ENCODE measurements at places on chromosomes 5 and 9.
A peak's percentile ranks its signal among the peaks of the same experiment; 100 is the strongest.

GRCh38 chr5:174520420-174521396, 203.7 kb upstream of the MSX2 start:
- DNase-seq: no peak

DNA sequence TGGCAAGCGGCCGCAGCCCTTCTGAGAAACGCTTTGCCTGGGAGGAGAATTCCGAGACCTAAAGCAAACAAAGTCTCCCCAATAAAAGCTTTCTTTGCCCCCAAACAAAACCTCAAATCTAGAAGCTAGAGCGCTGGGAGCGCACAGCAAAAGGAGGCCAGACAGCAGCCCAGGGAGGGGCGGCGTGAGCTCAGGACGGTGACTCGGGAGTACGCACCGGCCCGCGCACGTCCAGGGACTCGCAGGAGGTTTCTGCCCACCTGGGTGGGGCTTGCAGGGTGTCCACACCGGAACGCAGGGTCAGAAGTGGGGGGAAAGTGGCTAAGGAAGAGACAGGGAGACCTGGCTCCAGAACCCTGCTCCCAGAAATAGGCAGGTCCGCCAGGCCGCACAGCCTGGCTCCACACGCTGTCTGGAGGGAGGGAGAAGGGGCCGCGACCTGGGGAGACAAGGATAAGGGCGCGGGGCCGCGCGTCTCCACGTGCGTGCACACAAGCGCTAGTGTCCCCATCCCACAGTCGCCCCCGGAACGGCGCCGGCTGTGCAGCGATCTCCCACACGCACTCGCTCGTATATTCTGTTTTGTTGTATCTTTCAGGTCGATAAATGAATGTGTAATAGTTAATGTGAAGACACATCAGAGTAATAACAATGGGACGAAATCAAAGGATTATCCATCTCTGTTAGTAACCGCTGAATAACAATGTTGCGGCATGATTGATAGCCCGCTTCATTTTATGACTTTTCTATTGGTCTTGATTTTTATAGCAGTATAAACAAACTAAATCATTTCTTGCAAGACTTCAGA, 2.3 kb upstream of the OTP start:
- DNase-seq: no peak

DNA sequence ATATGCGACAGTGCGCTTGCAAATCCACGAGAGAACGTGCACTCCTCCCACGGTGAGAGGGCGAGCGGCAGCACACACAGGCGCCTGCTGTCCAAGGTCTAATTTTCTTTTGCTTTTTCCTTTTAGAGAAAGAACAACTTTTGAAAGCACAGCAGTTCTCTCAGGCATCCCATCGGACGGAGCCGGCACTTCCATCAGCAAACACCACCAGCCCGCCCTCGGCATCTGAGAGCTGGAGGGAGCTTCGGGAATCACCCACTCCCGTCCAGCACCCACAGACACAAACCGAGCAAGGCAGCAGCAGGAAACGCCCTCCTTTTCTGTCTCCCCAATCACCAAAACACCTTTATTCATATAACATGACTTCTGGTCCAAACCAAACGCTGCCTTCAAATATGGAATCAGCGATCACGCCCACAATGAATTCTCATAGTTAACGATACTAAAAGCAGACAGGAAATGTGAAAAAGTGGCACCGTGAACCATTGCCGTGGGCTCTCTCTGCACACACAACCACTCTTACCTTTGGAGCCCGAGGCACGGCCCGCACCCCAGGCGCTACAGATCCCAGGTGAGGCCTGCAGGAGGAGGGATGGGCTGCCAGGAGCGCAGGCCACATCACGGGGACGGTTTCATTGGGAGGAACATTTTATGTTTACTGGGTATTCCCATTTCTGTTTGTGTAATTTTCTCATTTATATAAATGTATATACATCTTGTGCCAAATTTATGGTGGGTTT, 14.2 kb downstream of the LPCAT1 start:
- DNase-seq: peak; percentile 51

GRCh38 chr5:34598177-34598794, 57.8 kb upstream of the RAI14 start:
- no peak for DNase-seq

GRCh38 chr9:83622939-83623678, at the start of gene IDNK:
IDNK (plus strand) TSS chr9:83623143; CDS start chr9:83623172, 29 bp downstream.
- DNase-seq: peak; percentile 55

DNA sequence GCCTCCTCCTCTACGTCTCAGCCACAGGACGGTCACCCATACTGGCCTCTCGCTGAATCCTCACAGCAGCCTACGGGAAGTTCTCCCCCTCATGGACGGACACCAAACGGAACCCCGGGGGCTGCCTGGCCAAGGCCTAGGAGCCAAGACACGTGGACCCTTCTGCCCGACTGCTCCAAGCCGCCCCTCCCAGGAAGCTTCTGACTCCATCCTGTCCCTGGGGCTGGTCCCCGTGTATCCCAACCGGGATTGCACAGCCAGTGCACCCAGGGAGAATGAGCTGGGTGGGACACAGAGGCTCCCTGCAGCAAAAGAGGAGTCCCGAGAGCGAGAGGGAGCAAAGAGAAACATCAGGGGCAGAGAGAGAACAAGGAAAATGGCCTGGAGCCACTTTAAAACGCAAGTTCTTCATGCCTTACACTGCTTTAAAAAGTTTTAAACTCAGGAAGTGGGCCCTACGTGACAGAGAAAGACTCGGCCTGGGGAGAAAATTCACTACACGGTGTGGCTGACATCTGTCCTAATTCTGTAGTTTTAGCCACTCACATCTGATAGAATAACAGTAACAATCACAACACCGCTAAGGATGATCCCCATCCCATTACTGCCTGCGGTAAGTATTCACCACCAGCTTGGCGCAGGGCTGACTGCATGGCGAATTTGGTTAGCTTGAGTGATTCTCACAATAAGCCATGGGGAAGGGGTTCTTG, 3.0 kb downstream of the FAM78A start:
- no peak for DNase-seq

DNA sequence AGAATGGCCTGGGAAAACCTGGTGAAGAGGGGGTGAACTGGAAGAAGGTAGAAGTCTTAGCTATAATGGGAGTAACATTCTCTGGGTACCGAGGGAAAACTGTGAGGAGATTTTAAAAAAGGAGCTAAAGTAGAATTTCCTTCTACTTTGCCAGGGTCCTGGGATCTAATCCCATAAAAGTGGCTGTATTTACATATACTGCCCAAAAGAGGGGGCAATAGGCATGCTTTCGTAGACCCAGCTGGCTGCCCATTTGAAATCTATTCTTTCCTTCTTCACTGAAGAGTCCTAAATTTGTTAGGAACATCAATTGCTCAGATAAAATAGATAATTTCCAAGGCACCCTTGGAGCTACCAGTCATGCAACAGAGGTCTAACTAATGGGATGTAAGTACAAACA, 159.2 kb downstream of the CDC42SE2 start:
- no peak for DNase-seq

DNA sequence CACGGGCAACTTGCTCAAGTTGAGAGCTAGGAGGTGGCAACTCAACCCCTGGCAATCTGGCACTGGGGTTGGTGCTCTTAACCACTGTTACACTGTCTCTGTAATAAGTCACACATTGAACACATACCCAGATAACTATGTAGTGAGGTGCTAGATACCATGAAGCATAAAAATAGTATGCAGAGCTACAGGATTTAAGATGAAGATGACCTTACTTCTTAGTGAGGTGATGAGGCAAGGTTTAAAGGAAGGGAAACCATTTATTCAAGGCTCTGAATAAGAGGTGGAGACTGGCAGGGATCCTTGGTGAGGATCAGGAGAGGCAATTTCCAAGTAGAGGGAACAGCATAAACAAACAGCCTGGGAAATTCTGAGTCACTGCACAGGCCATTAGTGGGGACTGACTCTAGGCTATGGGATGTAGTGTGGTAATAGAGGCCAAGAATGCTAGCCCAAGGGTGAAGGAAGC, 67.6 kb upstream of the NR3C1 start:
- no peak for DNase-seq

DNA sequence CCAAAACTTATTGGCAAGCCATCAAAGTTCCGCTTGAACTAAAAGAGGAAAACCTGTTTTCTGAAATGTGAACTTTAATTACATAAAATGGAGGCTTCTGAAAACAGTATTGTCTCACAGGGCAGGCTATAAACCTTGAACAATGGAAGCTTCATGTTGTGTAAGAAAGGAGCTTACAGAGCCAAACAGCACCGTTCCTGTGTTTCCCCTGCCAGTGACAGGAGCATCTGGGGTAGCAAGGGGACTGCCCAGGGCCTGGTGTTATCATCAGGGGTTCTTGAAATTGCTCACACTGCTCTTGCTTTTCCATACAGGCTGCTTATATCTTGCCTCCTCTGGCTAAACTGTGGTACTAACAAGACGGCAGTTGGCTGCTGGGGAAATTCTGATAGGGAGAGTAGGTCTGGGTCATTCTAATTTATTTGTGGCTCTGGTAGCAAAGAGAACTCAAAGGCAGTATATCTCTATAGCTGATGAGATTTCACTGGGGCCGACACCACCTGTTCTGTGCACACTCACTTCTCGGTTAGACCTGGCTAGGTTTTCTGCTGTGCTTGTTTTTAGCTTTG, 40.4 kb downstream of the BASP1 start:
- no peak for DNase-seq

DNA sequence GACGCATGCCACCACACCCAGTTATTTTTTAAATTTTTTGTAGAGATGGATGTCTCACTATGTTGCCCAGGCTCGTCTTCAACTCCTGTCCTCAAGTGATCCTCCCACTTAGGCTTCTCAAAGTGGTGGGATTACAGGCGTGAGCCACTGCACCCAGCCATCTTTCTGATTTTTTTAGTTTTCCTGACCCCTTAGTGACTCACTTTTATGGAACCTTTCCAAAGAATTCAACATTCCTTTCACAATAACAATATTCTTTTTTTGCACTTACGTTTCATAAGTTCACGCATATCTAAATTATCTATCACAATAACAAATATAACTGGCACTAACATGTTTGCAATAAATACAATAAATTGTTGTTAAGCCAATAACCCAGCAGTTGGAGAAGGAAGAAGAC, 8.5 kb downstream of the ELOVL7 start:
- no peak for DNase-seq

DNA sequence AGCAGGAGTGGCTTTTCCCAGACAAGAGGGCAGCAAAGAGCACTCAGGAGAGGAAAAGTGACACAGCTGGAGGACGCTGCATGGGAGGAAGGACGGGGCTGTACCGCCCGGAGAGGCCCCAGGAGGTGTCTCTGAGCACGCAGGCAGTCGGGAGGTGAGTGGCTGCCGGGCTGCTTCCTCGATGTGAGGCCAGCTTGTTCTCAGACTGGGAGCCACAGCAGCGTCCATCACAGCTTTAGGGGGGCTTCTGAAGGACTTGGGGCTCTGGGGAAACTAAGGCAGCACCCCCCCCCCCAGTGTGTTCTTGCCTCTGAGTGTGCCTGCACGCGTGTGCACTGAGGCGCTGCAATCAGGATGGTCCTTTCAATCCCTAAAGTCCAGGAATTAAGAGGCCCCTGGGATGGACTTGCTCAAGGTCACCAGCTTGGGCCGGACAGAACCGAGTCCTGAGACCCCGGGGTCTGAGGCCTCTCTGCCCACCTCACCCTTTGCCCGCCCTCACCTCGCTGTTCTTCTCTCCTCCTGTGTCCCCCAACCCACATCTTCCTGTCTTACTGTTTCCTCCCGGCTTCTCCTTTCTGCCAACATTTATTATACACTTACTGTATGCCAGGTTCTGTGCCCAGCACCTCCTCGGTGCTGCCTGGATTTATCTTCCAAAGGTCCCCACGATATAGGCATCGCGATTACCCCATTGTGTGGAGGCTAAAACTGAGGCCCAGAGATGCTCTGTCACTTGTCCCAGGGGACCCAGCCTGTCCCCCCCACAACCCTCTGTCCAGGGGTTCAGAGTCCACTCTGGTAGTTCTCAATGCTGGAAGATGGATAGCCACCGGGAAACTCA, 32.9 kb downstream of the FAM163B start:
- no peak for DNase-seq

GRCh38 chr9:113947941-113948340, 71.8 kb downstream of the ZNF618 start:
- no peak for DNase-seq

DNA sequence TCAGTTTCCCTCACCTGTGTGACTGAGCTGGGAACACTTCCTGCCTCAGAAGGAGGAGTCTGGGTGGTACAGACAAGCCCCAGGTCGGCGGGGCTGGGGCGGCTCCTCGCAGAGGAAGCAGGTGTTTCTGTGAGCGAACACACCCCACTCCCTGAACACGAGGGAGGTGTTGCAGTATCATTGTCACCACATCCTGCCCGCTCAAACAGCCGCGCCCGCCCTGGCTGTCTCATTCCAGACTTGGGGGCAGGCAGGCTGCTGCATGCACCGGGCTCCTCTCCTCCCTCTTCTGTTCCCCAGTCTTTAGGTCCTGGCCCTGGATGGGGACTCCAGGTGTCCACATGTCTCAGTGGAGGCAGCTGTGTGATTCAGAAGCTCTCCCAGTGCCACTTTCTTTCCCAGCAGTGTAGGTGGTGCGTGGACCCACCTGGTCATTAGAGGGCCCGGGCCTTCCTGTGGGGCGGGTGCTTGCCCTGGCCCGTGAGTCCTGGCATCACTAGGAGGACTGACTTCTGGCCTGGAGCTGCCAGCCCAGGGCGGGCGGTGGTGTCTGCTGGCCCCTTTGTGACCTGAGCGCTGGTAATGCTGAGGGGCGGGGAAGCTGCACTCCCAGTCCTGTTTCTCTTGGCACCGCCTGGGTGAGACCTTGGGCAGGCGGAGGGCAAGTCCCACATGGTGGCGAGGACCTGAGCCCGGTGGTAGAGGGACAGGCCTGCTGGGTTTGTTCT, 18.3 kb upstream of the PHYHD1 start:
- DNase-seq: no peak

- DNase-seq: peak; percentile 46
Measured at GRCh38 chr5:150428106-150428876, 15.6 kb upstream of the CD74 start.

DNA sequence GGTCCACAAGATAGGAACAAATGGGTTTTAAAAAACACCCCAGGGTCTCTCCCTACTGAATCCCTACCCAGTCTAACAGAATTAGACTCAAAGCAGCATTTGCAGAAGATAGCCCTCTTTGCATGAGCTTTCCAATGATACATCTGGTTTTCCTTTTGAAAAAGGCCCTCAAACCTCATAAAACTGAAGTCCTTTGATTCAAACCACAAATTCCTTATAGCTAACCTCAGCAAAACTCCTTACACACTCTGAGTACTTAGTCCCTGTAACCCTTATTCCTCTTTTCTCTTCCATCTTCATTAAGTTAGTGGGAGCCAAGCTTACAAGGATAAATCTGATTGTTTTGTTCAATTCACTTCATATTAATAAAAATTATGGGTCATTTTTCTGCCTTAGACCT, 90.5 kb upstream of the TNC start:
- no peak for DNase-seq

GRCh38 chr9:16645970-16646369, 224.5 kb downstream of the BNC2 start:
- no peak for DNase-seq

GRCh38 chr5:153237671-153238332, 252.7 kb upstream of the GRIA1 start:
- no peak for DNase-seq

DNA sequence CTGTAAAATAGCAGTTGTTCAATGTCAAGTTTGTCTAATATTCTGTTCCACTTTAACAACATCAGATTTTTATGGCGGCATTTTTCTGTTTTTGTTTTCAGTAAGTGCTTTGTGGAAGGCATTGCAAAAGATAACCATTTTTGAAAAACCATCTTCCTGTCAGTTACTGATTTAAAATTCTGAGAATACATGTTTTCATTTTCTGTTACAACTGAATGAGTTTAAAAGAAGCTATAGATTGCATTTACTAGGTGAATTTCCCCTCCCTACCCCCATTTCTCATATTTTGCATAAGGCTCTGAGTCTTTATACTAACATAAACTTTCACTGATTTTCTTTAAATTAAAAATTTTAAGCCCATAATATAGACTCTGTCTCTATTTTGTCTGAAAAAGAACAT, 4.6 kb upstream of the ERAP2 start:
- DNase-seq: no peak

GRCh38 chr5:62937661-62938558, 359.3 kb downstream of the LRRC70 start:
- DNase-seq: no peak

All from dorsolateral prefrontal cortex (tissue), 122 donors.